ENCODE measurements at places on chromosomes 2 and 18. TPM values are rescaled to one million over a fixed set of nuclear protein-coding genes. Genes with fewer than 3 reads are reported as not detected.

Gene ARHGEF33
- total RNA-seq = 0.17 TPM

DNA sequence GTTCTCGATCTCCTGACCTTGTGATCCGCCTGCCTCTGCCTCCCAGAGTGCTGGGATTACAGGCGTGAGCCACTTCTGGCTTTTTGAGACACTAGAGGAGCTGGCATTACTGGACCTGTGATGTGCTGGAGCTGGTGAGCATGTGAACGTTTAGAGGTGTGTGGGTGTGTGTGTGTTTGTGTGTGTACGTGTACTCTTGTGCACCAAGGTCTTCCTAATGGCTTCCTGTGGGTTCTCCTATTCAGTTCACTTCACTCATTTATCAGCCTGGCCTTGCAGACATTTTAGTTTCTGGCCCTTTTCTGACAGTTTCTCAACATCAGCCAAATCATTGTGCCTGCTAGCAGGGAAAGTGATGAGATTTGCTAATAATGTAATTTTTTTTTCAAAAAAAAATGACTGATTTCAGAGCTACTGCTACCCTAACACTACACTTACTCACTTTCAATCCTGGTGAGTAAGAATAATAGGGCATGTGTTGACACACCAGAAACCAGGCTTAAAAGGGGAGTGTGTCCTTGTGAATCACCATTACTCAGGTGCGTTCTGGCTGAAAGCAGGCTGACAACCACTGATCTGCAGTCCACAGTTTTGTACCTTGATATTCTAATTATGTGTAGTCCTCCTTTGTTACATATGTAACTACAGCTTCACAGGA is 41.0 kb upstream of the ACTR3 start:
- H3K36me3 ChIP-seq = peaks cover 23% of the 10 kb centered on the region
- no peak overlapping the region for H3K4me3 ChIP-seq
- H3K27ac ChIP-seq = no peak overlapping the region
- H3K4me1 ChIP-seq = no peaks in the 10 kb centered on the region
- no peak for DNase-seq

Gene CLEC4F
- not detected for total RNA-seq

- peaks cover 7% of the 10 kb centered on the region for H3K36me3 ChIP-seq
- peaks cover 25% of the 10 kb centered on the region for H3K4me1 ChIP-seq
- H3K27me3 ChIP-seq = no peaks in the 10 kb centered on the region
- DNase-seq = peak; percentile 82
- peak within 1 kb of the TSS; percentile 86 for H3K4me3 ChIP-seq
Measured at GRCh38 chr2:105329561-105330495, at the start of gene TGFBRAP1. Gene TGFBRAP1 (minus strand): TSS chr2:105329735. CDS start chr2:105308301, 21,434 bp downstream.

DNA sequence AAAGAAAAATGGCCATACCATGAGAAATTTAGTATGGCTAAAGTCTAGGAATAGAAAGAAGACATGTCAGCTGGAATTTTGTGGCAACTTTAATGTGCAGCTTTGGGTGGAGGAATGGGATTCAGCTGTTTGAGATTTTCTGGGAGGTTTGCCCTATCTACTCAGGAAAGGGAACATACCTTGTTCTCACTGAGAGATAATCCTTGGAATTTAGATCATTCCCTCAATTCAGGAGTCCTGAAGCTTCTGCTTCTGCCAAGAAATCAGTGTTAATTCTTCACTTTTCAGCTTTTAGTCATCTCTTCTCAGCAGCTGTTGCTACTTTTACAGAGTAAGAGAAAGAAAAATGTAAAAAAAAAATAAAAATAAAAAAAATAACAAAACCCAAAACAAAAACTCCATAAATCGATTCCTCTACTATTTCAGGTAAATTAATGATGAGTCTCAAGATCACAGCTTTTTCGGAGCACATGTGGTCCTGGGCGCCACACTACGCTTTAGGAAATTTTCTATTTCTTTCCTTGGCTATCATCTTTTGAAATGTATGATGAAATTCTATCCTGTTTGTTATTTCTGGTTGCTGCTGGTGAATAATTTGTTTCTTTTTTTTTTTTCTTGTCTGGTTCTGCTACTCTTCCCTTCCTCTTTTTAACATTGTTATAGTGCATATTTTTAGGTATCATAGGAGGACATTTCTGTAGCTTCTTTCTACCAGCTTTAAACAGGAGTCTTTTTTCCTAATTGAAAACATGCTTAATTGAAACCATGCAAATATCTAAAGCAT is 18.9 kb upstream of the BAZ2B start:
- no peak overlapping the region for H3K4me3 ChIP-seq
- H3K36me3 ChIP-seq = no peaks in the 10 kb centered on the region
- DNase-seq = no peak
- H3K4me1 ChIP-seq = no peaks in the 10 kb centered on the region
- H3K27ac ChIP-seq = no peak overlapping the region

Gene MROH2A
- not detected for total RNA-seq

Gene KLHL14
- total RNA-seq = not detected

Gene STK39
- total RNA-seq = 27.3 TPM

DNA sequence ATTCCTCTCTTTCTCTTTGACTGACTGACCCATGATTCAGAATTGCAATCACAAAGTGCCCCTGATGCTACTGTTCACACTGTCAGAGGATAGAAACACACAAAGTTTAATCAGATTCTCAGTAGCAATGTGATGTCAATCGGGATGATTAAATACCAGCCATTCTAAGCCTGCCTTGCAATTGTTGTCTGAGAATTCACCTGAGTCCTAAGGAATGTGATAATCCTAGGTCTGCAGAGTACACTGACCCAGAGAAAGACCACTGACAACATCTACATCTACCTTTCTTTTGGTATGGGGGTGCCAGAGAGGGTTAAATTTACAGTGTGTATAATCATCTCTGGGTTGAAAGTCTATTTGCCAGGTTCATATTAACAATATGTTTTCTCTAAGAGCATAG is 883.3 kb downstream of the NRXN1 start:
- H3K36me3 ChIP-seq = no peaks in the 10 kb centered on the region
- no peak overlapping the region for H3K27ac ChIP-seq
- peaks cover 3% of the 10 kb centered on the region for H3K27me3 ChIP-seq
- peaks cover 2% of the 10 kb centered on the region for H3K4me1 ChIP-seq
- no peak overlapping the region for H3K4me3 ChIP-seq
- no peak for DNase-seq

DNA sequence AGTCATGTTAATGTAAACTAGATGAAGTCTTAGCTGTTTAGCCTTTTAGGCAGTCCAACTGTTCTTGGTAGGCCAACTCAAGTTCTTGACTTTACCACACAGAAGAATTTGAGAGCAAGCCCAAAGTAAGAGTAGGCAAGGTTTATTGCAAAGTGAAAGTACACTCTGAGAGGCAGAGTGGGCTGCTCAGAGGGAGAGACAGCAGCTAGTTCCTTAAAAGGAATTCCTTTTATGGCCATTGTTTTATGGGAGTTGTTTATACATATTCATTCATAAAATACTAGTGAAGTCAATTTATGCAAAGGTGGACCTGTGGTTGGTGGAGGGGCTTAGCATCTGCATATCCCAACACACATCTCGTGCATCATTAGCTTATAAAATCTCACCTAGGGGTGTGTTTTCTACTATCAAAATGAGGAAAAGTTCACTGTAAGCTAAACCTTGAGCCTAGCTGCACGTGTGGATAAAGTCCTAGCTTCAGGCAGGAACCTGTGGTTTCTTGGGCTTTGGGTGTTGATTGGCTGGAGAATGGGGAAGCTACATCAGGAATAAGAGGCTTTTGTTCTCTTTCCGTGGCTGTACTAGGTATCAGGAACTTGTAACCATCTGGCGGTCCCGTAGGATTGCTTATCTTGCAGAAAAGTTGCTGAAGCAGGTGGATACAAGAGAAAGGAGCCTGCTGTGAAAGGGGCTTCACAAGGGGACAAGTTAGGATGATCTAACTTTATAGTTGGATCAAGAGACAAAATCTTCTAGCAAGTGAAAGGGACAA is 110.4 kb upstream of the GULP1 start:
- DNase-seq = no peak
- no peaks in the 10 kb centered on the region for H3K27me3 ChIP-seq
- peak overlapping the region; percentile 37 for H3K4me3 ChIP-seq

Gene GPR155
- 24.3 TPM for total RNA-seq

DNA sequence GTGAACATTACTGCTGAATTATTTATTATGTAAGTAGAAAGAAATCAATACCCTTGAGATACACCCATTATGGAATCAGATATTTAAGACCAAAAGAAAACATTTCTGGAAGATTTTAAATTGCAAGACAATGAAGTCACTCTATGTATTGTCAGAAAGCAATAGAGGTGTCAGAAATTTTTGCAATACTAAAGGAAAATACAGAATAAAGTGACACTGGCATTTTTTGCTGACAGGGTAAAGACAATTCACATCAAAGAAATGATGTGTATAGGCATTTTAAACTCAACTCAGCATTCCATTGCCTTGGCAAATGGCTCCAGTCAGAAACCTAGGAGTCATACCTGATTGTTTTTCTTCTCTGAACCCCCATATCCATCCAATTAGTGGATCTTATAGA is 191.0 kb upstream of the PID1 start:
- no peaks in the 10 kb centered on the region for H3K27me3 ChIP-seq
- no peaks in the 10 kb centered on the region for H3K4me1 ChIP-seq
- H3K27ac ChIP-seq = no peak overlapping the region
- DNase-seq = no peak
- no peaks in the 10 kb centered on the region for H3K36me3 ChIP-seq
- no peak overlapping the region for H3K4me3 ChIP-seq

Gene RGPD3
- 0.14 TPM for total RNA-seq

Gene TTN
- 11.9 TPM for total RNA-seq

GRCh38 chr2:209960676-209961630 is 41.5 kb upstream of the RPE start:
- no peak for DNase-seq
- no peaks in the 10 kb centered on the region for H3K36me3 ChIP-seq
- H3K27ac ChIP-seq = no peak overlapping the region
- no peaks in the 10 kb centered on the region for H3K4me1 ChIP-seq
- no peak overlapping the region for H3K4me3 ChIP-seq

DNA sequence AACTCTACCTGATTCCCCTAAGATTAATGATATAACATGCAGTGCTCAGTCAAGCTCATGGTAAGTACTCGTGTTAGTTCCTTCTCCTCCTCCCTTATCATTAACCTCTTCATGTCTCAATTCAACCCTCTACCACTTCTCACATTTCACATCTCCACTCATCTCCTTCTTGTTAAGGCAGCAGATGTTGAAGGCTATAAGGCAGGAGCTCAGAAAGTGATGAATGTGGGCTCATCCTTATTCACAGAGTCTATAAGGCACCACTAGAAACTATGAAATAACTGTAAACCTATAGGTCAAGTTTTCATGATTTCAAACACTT is 56.0 kb downstream of the CLHC1 start:
- no peaks in the 10 kb centered on the region for H3K36me3 ChIP-seq
- no peak for DNase-seq
- H3K27ac ChIP-seq = no peak overlapping the region
- no peak overlapping the region for H3K4me3 ChIP-seq
- no peaks in the 10 kb centered on the region for H3K4me1 ChIP-seq
- H3K27me3 ChIP-seq = no peaks in the 10 kb centered on the region

Gene NCKAP5
- total RNA-seq = not detected

DNA sequence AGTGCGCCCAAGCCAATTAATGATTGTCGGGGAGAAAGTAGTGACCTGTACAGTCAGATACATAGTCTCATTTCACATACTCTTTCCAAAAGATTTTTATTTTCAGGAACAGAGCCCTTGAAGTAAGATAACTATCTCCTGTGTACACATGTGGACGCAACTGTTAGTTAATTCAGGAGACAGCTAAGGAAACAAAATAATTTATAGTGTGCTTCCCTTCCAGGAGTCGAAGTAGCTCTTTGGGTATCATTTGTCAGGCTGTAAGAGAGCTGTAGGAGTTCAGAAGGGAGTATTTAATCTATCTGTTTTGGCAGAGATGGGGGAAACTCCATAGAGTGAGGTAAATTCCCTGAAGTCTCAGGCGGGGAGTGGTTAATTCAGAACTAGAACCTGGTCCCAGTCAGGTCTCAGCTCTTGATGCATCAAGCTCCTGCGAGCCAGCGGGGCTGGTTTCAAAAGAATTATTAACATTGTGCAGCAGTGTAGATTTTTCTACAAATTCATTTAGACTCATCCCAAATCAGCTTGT is 63.0 kb downstream of the MAPK4 start:
- H3K4me1 ChIP-seq = no peaks in the 10 kb centered on the region
- no peak for DNase-seq
- no peak overlapping the region for H3K4me3 ChIP-seq

Gene FAM124B
- 0.34 TPM for total RNA-seq

DNA sequence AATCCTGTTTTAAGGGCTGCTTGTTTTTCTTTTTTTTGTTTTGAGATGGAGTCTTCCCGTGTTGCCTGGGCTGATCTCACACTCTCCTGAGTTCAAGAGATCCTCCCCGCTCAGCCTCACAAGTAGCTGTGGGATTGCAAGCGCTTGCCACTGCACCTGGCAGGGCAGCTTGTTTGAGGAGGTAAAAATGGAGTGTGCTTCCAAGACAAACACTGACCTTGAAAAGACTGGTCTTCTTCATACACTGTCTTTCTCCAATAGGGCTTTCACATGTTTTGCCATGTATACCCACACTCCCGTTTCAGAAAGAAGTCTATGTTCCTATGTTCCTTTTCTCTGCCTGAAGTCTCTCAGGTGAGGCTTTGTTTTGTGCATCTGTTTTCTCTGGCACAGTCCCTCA is 32.6 kb upstream of the LDAH start:
- no peaks in the 10 kb centered on the region for H3K36me3 ChIP-seq
- no peak overlapping the region for H3K4me3 ChIP-seq
- DNase-seq = no peak
- no peak overlapping the region for H3K27ac ChIP-seq
- peaks cover 13% of the 10 kb centered on the region for H3K27me3 ChIP-seq

Gene ZNF514
- total RNA-seq = 22.7 TPM

GRCh38 chr18:55509631-55510324 is 78.2 kb downstream of the TCF4 start:
- no peak for DNase-seq
- H3K27me3 ChIP-seq = peaks cover 3% of the 10 kb centered on the region
- H3K4me3 ChIP-seq = no peak overlapping the region
- no peaks in the 10 kb centered on the region for H3K36me3 ChIP-seq
- H3K4me1 ChIP-seq = no peaks in the 10 kb centered on the region

Data from activated naive CD8-positive, alpha-beta T cell treated with anti-CD3 and anti-CD28 coated beads, Interleukin-2, amount 10 ng/mL, durations not matched to agents 7 days and 5 days (primary cell).